ENCODE measurements at places on chromosomes 7 and 10.

GRCh38 chr10:95496951-95497350 lies 64.2 kb downstream of the SORBS1 start:
- no peak for DNase-seq

- no peak for DNase-seq
Measured at GRCh38 chr10:123142701-123143161, 5.2 kb upstream of the HMX2 start.

DNA sequence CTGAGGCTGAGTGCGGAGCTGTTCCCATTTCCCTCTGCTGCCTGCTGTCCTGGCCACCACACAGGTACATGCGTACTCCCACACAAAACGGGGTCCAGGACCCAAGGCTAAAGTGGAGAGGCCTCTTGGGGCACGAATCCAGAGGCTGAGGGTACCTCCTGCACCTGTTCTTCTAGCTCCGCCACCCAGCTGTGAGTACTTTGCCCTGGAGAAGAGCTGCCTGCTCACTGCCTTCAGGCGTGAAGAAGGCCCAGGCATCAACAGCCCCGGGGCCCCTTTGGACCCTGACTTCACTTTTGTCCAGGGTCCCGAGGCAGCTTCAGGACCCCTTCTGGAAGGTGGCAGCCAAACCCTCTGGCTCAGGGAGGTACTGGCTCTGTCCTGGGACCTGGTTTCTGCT lies 88.6 kb downstream of the HIF1AN start:
- no peak for DNase-seq

GRCh38 chr7:77837275-77837674 lies 38.7 kb downstream of the PHTF2 start:
- DNase-seq: no peak

- DNase-seq: no peak
Measured at GRCh38 chr10:132848951-132849545, 63.1 kb upstream of the NKX6-2 start.

DNA sequence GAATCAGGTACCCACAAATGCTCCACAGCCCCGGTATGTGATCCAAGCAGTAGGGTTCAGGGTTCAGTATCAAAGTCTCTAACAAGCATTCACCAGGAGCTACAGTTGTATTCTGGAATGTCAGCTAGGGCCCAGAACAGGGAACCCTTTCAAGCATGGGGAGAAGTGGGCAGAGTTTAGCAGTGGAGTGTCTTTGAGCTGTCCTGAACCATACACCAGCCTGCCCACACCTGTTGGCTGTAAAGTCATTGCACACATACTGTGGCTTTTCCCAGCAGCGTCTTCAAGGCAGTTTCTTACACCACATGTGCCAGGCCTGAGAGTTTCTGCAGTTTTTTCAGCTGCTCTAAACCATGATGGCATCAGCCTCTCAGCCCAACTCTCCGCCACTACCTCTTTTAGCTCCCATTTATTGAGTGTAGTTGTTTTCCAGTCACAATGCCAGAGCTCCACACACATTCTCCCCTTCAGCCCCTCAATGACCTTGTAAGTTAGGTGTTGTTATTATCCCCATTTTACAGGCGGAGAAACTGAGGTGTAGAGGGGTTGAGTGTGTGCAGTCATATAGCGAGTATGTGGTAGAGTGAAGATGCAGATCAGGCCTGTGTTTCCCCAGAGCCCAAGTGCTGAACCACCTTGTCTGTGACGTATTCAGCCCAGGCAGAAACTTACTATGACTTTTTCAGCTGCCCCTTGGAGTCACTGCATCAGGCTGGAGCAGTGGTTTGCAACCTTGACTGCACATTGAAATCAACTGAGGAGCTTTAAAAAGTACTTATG lies 83.1 kb downstream of the CHN2 start:
- no peak for DNase-seq

DNA sequence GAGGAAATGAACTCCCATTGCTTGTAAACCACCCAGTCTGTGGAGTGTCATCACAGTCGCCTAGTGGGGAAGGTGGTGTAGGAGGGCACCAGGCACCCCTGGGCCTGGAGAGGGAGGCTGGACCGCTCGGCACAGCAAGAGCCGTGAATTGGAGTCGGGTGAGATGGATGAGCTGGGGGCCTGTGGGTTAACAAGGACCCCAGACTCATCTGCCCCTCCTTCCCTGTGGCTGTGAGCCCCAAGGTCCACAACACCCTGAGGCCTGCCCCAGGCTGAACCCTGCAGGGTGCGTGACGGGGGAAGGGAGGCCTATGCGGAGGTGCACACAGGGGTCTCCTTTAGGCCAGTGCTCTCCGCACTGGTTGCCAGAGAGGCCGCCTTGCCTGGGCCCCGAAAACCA lies 581.4 kb upstream of the FOXK1 start:
- no peak for DNase-seq

DNA sequence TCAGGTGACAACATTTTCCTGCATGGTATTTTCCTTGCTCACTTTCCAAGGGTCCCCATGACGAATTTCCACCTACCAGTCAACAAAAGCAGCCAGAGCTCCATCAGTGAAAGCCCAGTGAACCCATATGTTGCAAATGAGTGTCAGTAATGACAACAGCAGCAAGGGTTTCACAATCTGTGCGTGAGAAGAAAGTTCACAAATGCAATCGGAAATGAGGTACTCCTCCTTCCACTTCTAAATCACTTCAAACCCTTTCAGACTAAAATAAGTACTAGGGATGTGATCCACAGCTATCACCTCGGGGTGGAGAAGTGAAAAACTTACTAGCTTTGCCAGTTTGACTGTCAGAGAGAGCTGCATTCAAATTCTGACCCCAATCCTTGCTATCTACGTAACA lies 55.6 kb upstream of the BET1 start:
- no peak for DNase-seq

- DNase-seq: no peak
Measured at GRCh38 chr7:140557809-140558518, 78.7 kb upstream of the MKRN1 start.

DNA sequence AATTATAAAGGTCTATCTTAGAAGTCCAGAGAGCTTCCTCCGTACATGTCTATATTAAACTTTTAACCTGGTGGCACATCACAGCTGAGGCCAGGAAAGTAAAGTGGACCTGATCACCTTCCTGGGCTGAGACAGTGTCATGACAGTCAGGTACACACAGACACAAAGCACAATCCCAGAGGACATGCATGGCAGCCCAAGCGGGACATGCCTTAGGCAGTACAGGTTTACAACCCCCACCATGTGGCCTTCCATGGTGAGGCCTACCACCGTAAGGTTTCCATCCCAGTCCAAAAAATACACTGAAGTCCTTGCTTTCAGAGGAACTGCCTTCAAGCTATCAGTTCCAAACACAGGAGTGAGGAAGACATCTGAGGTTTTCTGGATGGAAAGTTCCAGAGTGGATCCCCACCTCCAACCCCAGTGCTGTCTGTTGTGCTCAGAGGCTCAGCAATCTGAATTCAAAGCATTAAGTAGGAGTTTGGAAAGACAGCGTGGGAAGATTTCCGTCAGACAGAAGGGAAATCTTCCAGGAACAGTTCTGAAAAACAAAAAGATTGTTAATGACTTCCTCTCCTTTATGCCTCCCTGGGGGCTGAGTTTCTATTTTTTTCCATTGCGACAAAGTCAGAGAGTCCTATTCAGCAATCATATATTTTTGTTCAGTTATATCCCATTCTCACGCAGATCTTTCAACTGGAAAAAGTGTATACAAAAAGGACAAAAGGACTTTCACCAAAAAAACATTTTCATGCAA lies 20.1 kb downstream of the IFIT3 start:
- DNase-seq: no peak

DNA sequence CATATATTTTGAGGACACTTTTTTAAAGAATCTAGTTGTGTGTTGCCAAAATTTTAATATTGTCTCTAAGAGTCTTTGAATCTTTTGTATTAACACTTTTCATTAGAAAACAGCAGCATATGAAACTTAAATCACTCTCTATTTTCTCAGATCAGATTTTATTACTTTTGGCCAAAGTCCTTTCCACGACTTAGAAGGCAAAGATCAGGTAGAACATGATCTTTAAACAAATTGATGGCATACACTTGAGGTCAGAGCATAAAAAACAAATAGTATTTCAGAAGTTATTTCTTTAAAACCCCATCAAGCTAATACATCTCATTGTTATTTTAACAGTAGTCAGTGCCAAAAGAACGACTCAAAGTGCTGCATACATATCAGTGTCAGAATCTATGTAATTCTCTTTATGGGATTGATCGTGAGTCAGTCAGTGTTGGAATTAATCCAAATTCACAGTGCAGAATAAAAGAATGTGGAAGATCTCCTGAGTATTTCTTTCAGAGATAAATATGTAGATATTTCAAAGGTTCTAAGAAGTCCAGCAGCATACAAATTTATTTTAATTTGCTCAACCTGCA lies 9.6 kb upstream of the AGMO start:
- DNase-seq: no peak

GRCh38 chr7:131026297-131027000 lies 292.4 kb upstream of the KLF14 start:
- no peak for DNase-seq

DNA sequence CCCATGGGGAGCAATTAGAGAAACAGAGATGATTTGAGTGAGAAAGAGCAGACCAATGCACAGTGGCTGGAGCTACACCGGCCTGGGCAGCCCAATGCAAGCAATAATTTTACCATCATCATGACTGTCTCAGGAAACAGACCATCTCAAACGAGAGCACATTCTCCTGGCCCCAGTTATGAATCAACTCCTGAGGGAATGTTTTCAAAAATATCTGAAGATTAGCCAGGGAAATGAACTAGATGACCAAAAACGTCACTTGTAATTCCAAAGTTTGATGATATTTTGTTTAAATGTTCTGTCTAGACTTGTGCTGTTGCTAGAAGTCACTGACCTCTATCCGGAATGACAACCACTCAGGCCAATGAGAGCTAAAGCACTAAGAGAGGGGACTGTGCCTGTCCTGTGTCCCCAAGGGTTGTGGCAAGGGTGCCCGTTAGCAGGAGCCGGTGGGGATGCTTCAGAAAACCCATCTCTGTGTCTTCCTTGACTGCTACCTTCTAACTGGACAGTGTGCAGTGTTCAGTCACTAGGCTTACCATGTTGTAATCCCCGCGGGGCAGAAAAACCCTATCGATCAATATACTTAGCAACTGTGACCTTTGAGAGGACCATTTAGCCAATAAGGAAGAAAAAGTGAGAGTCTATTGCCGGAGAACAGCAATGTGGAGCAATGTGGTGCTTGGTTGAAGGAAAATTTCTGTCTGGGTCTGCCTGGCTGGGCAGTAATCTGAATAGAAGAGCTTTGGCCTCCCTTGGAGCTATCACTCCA lies 202.4 kb downstream of the ADAM12 start:
- no peak for DNase-seq

- no peak for DNase-seq
Measured at GRCh38 chr10:131649617-131650016, 251.2 kb upstream of the PPP2R2D start.

Data from stimulated activated naive CD8-positive, alpha-beta T cell treated with anti-CD3 and anti-CD28 coated beads, Interleukin-15, amount 100 ng/mL, for 72 hours (primary cell).